NCI-H2029 (cell line): ENCODE measurements at places on chromosomes 11 and 22.

- no peak for DNase-seq
These were observed 384.5 kb downstream of the TBC1D22A start for GRCh38 chr22:47146941-47147340.

- DNase-seq: no peak
These were observed 14.0 kb downstream of the CPT1A start for GRCh38 chr11:68827733-68828132.

- DNase-seq: no peak
These were observed 76.4 kb downstream of the YAP1 start for GRCh38 chr11:102186551-102187191.

DNA sequence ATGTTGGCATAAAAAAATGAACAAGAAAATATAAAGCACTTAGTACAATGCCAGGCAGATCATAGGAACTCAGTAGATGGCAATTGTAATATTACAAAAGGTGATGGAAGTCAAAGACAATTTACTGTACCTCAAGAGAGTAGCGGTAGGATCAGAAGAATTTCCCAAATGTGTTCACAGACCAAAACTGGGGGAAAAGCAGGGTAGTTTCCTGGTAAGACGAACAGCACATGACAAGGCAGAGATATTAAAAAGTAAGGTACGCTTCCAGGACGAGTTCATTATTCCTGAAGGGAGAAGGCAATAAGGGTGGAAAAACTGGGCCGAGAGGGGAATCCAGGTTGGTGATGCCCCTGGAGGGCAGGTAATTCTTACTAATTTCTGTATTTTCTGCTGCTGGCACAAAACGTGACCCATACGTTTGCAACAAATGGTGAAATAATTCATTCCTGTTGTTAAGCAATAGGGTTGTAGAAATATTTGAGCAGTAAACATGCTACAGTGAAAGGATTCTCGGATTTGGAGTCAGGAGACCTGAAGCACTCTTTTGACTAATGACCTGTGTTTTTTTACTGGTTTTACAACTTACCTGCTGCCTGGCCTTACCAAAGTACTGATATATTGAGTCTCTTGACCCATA is 786 bp upstream of the ANKRD42 start:
- DNase-seq: no peak

GRCh38 chr22:47094861-47095330 is 332.4 kb downstream of the TBC1D22A start:
- DNase-seq: no peak

DNA sequence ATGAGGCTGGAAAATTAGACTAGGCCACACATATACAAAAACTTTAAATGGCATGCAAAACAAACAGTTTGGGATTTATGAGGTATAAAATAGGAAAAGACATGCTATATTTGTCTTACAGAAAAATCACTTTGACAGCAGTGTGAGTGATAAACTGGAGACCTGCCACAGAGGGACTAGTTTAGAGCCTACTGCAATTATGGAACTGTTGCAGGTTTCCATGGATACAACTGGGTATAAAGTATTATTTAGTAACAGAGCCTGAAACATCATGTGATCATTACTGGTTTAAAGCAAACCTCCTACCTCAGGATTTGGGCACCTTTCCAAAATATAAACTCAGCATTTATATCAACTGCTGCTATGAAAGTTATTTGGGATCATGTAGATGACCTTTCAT is 1032.5 kb downstream of the DLG2 start:
- DNase-seq: peak; percentile 11

- DNase-seq: no peak
These were observed 3.1 kb upstream of the CLDN5 start for GRCh38 chr22:19527321-19527721.

DNA sequence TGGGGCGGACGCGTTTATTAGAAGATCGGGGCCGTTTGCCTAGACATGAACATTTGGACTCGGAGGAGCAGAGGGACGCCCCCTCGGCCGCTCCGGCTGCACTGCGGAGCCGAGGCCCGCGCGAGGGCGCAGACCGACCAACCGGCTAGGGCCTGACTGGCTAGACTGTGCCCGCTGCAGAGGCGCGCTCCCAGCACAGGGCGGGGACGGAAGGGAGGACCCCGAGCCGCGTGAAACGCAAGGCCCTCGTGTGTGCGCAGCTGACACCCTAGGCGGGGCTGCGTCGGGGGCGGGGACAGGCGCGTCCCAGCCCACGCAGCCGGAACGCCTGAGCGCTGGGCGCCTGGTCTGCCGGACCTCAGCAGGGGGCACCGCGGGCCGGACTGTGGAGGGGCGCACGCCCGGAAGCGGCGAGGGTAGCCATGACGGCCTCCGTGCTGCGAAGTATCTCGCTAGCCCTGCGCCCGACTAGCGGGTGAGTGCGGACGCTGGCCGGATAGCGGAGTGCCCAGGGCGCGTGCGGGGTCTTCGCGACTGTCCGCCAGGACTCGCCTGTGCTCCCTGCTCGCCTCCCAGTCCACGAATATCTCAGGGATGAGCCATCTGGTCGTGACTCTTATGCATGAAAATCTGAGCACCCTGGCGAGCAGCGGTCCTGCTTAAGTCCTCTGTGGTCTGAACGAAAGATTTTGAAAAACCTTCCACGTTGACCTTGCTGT is at the start of gene MRPL40:
MRPL40 (plus strand) TSS at position 413 of the 719 bp plus-strand sequence; CDS start at position 423, 10 bp downstream.
- peak; percentile 91 for DNase-seq

DNA sequence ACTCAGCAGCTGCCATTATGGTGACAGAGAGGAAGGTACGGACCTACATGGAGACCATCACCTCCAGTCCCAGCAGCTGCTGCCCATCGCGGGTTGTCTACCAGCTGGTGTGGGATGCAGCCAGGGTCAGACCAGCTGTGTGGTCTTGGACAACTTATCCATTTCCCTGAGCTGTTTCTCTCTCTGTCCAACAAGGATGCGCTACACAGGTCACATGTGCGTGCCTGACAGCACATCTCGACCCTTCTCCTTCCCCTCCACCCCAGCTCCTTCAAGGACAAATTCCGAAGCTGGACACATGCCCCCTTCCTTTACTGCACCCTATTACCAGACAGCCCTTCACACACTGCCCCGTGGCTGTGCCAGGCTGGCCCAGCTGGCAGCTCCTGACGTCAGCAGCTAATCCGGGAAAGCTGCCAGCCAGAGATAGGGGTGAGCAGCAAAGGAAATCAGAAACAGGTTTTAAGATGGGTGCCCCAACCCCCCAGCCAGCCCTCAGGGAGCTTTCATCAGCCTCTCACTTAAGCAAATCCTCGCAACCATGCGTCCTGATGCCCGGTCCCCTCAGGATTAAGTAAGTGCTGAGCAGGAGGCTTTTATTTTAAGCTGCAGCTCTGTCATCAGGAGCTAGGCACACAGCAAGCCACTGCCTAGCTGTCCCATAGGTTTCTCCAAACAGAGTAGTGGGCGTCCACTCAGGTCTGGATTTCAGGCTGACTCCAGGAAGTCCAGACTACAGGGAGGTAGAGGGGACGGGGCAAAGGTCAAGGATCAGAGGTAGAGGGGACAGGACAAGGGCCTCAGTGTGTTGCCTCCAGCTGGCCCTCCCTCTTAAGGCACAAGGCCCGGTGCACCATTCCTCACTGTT is 20.3 kb downstream of the TEF start:
- no peak for DNase-seq

DNA sequence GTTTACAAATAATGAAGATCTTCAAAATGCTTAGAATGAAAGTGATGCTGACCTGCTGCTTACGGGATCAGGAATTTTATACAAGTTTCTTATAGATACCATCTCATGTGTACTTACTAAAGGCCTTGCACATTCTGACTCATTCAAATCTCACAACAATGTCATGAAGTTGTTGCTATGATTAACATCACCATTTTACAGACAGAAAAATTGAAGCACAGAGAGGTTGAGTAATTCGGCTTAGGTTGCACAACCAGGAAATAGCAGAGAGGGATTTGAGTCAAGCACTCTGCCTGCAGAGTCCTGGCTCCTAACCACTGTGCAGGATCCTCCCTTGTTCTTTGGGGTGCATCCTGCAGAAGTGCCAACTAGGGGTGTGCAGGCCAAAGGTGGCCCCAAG is 471.9 kb downstream of the MIAT start:
- no peak for DNase-seq
